ENCODE measurements at places on chromosomes 12 and 14.

GRCh38 chr12:230925-231671, 17.1 kb upstream of the SLC6A12 start:
- DNase-seq, result no peak

GRCh38 chr14:31263485-31264133, 56.0 kb upstream of the HECTD1 start:
- no peak for DNase-seq

DNA sequence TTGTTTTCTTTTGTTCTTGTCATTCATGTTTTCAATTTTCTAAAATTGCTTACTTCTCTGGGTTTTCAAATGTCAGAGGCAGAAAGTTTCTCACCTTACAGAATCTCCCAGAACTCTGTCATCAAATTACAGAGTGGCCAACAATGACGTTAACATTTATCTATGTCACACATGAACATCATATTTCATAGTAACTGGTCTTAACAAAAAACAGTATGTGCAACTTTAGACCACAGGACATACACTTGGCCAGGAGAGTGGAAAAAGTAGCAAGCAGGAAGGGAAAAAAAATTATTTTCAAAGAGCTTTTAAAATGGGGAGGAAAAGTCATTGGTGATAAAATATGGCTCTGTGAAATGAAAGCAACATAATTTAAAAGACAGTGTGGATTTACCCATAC, 426.5 kb downstream of the MED13L start:
- DNase-seq, result no peak

- DNase-seq, result no peak
Measured at GRCh38 chr12:82593901-82594396, 92.8 kb upstream of the TMTC2 start.

DNA sequence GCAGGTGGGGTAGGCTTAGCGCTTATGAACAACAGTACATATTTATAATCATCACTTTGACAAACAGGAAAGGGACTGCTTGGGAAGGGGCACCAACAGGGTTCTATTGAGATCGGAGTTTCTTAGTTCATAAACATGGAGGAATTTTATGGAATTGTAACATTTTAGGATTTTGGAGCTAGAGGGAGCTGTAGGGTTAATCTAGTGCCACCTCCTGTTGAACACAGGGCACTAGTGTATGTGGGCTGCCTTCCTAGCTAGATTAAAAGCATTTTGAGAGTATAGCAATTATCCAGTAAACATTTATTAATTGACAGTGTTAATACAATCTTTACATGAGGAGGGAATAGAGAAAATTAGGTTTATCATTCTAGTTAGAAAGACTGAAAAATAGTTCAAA, 23.1 kb upstream of the TBC1D30 start:
- no peak for DNase-seq

DNA sequence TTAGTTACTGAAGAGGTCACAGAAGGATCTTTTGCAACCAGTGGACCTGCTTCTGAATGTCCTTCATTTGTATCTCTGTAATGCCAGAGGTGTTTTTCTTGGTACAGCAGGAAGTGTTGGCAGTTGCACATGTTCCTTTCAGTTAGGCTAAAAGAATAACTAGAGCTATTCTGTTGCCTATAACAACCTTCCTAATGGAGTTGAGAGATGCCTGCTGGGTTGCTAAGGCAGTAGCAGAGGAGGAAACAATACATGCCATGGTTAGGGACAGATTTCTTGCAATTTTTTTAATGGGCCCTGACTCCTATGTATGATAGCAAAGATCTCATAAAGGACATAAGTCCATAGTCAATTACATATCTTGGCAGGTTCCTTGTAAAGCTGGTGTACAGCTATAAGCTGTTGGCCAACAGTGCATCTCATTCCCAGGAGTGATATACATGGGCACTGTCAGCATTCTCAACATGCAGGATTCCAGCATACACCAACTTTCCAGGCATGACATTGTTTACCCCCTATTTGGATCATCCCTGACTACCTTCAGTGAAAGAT, 556.6 kb downstream of the CCER1 start:
- DNase-seq, result no peak

DNA sequence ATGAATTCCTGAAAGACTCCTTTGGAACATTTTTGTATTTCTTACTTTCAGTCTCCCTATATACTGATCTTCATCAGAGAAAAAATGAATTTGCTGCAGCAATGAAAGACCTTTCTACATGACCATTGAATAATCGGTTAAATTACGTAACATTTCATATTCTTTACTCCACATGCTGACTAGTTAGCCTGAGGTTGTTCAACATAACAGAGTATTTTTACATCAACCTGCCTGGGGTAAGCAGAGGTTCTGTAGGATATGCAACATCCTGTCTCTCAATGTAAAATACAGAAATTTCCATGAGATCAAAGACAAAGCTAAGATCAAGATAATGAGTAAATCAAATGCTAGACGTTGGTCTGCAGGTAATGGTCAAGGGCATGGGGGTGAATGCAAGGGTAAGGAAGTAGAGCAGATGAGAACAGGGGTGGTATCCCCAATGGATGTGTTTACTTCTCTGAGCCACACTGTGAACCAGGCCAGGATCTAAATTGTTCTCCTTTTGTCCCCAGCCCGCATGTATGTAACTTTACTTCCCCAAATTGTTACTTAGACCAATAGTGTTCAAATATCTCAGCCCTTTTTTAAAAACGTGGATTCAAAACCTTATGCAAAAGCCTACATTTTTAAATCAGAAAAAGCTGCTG, 45.4 kb downstream of the DUSP6 start:
- DNase-seq, result no peak

GRCh38 chr12:15389561-15389960, 67.3 kb downstream of the PTPRO start:
- no peak for DNase-seq

GRCh38 chr14:101235335-101236103, 325.8 kb upstream of the DIO3 start:
- no peak for DNase-seq

DNA sequence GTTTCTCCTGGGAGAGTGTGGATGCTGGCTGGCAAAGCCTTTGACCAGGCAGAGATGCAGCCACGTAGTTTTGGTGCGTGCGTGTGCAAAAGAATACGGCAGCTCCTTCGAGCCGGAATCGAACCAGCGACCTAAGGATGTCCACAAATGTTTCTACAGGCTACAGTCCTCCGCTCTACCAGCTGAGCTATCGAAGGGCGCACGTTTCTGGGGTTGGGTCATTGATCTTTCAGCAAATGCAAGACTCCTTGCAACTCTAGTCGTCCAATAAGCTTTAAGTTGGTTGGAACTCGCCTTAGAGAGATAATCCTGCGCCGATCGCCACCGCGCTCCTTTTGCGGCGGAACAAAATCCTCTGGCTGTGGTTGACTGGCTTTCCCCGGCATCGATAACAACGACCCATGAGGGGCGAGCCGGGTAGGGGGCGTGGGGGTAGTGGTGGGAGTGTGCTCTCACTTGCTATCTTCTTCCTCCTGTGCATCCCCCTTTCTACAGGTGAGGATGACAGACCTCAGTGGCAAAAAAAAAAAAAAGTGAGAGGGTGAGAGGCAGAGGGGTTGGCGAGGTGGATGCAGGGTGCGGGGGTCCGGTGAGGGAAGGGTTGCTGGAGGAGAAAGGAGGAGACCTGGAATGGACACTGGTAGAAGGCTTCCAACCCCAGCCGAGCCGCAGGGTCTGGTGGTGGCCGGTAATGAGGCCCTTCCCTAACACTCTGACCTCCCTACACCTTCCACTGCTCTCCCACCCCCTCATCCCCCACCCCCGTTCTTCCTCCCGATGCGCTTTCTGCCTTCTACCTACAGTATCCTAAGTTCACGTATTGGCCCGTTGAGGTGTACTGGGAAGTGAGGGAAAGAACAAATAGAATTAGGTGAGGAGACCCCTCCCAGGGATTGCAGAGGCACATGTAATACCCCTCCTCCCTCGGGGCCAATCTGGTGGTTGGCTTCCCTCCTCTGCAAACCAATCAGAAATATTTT, 11.8 kb upstream of the OR6S1 start:
- no peak for DNase-seq

- DNase-seq, result no peak
Measured at GRCh38 chr14:100336618-100337530, 13.7 kb downstream of the SLC25A47 start.

GRCh38 chr14:94011795-94012194, 14.3 kb upstream of the OTUB2 start:
- DNase-seq, result no peak

DNA sequence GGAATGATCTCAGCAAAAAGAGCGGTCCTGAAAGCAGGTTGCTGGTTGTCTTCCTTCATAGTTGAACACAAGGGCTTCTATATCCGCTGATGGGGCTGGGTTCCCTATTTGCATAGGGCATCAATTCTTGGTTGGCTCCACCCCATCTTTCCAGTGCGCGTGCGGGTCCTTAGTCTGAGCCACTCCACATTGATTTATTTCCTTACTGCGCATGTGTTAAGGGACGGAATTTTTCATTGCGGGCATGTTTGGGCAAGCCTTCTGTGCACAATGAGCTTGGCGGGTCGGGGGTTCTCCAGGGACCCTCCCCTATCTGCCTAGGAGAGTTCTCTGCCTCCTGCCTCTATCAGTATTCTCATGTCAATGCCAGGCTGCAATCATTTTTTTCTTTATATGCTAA, 21.2 kb upstream of the DLGAP5 start:
- DNase-seq, result no peak

DNA sequence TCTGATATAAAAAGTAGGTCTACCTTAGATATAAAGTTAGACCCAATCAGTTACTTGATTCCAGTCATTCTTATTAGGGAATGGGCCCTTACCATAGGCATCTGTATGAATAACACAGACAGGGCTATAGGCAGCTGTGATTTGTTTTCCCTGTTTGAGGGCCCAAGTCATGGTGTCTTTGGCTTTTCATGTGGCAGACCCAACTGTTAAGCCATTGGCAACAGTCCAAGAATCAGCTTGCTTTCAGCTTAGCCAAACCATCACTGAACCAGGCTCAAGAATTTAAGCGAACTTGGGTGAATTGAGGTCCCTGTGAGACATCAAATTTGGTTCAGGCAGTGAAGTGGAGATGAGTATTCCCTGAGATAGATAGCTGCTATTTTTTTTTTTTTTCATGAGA, 111.2 kb downstream of the LRRIQ1 start:
- DNase-seq, result no peak

GRCh38 chr14:20671597-20672283, 12.6 kb upstream of the RNASE4 start:
- no peak for DNase-seq

DNA sequence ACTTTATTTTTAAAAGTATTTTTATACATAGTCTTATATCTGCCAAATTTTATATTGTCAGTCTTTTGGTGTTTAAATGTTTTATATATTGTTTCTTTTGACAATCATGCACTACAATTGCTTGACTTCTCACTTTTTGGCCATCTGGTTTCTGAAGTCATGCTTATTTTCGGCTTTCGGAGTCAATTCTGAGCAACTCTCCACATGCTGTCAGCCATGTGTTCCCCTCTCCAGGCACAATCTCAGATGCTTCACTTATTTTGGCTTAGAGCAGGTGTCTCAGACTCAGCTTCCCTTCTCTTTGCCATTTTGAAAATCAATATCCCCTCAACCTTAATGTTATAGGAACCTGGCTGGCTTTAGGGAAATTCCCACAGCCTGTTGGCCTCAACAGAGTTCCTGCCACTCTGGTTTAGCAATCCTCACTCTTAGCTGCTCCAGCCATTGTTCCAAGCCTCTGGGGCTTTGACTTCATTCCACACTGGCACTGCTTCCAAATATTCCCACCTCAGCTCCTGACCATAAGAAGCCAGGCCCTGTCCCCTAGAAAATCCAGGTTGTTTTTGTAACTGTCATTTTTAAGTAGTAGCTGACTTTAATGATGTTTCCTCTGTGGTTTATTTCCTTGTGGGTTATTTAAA, 125.5 kb upstream of the FAR2 start:
- DNase-seq, result no peak

- no peak for DNase-seq
Measured at GRCh38 chr14:63431466-63431865, 111.7 kb downstream of the PPP2R5E start.

DNA sequence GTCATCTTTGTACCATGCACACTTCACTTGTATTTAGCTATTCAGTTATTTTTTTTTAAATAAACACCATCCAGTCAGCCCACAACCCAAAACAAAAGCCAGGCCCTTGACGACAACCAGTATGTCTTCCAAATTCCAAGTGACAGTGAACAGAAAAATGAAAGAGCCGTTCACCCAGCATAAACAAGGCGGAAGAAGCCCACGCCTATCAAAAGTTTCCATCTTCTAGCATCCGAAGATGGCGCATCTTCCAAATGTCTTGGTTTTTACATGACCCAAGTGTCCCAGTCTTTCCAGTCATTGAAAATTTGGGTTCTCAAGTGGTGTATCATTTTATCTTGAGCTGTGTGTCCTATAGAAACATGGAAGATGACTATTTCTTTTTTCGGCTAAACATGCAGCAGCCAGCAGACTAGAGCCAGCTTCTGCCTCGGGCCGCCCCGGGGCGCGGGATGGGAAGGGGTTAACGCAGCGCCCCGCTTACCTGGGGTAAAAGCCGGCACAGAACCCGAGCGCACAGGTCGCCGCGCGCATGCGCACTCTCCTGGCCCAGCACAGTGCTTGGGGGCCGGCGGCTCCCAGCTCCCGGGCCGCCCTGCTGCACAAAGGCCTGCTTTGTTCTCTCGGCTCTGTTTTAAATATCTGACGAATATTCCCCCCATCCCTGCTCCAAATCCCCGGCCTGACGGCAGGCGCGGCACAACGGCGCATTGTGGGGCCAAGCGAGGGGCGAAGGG, 164.8 kb downstream of the ZFP36L1 start:
- DNase-seq, result peak; percentile 44

DNA sequence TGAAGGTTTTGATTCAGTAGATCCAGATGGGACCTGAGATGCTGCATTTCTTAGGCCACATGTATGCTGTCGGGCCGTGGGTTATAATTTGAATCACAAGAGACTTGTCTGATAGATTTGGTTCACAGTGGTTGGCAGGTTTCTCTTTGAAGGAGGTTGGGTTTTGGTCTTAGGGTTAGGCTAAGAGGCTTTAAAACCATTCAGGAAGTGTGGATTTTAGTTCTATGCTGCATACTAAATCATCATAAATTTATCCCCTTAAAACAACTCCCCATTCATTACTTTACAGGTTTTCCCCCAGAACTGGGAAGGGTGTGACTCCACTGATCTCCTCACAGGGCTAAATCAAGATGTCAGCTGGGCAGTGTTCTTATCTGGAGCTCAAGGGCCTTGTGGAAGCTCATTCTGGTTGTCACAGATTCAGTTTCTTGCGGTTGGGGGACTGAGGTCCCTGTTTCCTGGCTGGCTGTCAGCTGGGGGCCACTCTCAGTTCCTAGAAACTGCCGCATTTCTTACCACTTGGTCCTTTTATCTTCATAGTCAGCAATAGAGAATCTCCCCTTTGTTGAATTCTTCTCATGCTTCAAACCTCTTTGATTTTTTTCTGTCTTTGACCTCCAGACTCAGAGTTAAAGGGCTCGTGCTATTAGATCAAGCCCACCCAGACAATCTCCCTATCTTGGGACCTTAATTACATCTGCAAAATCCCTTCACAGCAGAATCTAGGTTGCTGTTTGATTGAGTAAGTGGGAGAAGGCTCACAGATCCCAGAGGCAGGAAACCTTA, 20.6 kb upstream of the PCNX1 start:
- DNase-seq, result no peak
